ENCODE measurements at places on chromosomes 4 and X.

- peak; percentile 29 for DNase-seq
These were observed 94.6 kb downstream of the LIMCH1 start for GRCh38 chr4:41632481-41633073.

GRCh38 chr4:114512595-114513295 is 85.9 kb upstream of the UGT8 start:
- DNase-seq = no peak

DNA sequence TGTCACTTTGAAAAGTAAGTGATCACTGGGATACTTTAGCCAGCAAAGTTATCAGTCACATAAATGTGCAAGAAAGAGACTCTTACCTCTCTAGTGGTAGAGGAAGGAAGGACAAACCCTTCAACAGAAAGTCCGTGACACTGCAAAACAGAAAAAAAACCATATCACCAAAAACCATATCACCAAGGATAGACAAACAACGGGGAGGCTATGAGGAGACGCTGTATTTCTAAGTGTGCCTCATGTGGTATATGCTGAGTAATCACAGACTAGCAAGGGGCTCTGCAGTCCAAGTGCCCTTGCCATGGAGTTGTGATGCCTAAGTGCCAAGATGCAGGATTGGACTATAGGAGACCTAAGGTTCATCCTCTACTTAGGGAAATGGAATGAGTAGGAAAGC is 11.5 kb upstream of the HDAC8 start:
- DNase-seq = no peak

GRCh38 chrX:38519651-38520050 is 41.7 kb upstream of the TSPAN7 start:
- DNase-seq = no peak

- DNase-seq = peak; percentile 52
These were observed 79.9 kb downstream of the COQ2 start for GRCh38 chr4:83204731-83205130.

DNA sequence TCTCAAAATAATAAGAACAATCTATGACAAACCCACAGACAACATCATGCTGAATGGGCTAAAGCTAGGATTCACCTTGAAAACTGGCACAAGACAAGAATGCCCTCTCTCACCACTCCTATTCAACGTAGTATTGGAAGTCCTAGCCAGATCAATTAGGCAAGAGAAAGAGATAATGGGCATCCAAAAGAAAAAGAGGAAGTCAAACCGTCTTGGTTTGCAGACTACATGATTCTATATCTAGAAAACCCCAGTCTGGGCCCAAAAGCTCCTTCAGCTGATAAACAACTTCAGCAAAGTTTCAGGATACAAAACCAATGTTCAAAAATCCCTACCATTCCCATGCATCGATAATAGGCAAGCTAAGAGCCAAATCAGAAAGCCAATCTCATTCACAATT is 59.0 kb downstream of the CHM start:
- DNase-seq = no peak

DNA sequence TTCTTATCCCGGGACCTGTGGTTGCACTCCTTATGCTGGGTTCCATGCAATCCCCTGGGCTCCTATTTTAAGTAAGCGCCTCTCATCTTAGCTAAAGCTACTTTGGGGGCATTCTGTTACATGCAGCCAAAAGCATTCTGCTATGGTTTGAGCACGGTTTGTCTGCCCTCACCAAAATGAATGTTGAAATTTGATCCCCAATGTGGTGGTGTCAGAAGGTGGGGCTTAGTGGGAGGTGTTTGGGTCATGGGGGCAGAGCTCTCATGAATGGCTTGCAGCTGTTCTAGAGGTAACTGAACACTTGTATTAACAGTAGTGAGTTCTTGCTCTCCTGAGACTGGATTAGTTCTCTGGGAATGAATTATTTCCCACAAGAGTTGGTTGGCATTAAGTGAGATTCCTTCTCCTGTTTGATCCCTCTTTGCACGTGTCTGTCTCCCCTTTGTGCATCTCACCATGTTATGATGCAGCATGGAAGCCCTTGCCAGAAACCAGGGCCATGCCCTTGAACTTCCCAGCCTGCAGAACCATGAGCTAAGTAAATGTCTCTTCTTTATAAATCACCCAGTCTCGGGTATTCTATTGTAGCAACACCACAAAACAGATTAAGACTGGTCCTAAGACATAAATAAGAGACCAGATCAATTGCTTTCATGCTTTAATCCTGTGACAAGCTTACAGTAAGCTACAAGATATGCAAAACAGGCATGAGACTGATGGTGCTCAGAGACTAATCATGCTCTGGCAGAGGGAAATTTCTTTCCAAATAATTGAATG is 141.8 kb downstream of the TSPAN5 start:
- DNase-seq = no peak

- DNase-seq = peak; percentile 75
These were observed 13.1 kb downstream of the TCEAL7 start for GRCh38 chrX:103343105-103343504.

DNA sequence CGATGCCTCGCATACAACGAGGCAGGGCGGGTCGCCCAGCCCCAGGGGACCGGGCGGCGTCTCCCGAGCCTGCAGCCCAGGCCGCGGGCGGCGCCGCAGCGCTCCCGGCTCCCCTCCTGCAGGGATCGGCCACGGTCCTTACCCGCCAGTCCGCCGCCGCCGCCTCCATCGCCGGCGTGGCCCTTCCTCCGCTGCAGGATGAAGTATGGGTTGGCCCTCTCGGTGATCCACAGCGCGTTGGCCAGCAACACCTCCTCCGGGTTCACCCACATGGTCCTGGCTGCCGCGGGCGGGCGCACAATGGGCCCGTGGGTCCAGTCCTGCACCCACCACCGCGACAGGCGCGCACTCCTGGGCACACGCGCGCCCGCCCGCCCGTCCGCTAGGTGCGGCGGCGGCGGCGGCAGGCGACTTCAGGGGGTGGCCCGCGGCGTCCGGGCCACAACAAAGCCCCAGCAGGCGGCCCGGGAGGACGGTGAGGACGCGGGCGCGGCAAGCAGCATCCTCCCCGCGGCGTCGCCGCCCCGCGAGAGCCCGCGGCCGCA is 339 bp downstream of the TBC1D9 start:
- DNase-seq = peak; percentile 66

DNA sequence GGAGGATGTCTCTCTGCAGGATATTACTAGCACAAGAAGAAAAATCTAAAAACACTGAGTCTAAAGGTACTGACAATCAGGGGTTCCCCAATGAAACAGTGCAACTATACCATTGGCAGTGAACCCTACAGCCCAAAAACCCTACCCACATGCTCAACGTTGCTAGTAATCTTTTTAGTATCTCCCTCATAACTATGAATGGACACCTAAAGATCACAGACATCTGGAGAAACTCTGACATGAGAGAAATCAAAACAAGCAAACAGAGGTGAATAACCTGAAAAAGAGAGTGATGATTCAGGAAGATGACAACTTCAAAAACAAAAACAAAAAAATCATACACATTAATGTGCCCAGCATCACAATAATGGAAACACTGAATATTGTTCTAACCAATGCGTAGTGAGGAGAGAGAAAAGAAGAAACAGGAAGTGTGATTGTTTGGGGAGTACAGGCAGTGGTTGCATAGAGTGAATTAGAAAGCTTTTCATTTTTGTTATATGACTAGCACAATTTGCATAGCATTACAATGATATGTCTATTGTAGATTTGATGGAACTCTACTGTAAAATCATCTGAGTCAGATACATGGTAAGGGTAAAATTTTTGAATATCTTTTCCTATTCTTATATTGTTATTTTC is 78.9 kb upstream of the FMR1 start:
- no peak for DNase-seq

DNA sequence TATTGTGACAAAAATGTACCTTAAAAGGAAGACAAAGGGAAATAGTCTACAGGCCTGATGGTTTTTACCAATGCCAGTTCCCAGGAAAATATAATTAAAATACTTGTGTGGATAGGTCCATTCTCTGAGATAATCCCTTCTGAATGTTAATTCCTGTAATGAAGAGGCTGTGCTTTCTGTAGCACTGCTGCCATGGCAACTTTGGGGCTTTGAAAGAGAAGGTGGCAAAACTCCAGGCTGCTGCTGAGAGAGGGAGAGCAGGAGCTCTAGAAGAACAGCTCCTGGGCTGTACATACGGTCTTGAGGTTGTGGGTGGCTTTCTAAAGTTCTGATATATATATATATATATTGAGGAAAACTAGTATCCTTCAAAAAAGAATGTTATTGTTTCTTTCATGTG is 125.4 kb downstream of the PDLIM5 start:
- no peak for DNase-seq

GRCh38 chr4:33837043-33837838 is 2407.1 kb downstream of the ARAP2 start:
- peak; percentile 78 for DNase-seq

Measured in trophoblast cell (in vitro differentiated cells and primary cell).